ENCODE measurements at places on chromosomes 1 and 21. TPM values are rescaled to one million over a fixed set of nuclear protein-coding genes. Genes with fewer than 3 reads are reported as not detected.

The LENEP gene
- polyA plus RNA-seq, result 0.37 TPM

The ROR1 gene
- polyA plus RNA-seq, result 39.6 TPM

The AVPR1B gene
- 0.86 TPM for polyA plus RNA-seq

The MPZ gene
- 4.8 TPM for polyA plus RNA-seq

The CR1L gene
- polyA plus RNA-seq, result 0.86 TPM

The TTC34 gene
- polyA plus RNA-seq, result 0.69 TPM

The ANGEL2 gene
- 39.9 TPM for polyA plus RNA-seq

The KIF21B gene
- 2.6 TPM for polyA plus RNA-seq

- DNase-seq, result no peak
Measured at GRCh38 chr1:161801955-161802354, 35.8 kb downstream of the ATF6 start.

DNA sequence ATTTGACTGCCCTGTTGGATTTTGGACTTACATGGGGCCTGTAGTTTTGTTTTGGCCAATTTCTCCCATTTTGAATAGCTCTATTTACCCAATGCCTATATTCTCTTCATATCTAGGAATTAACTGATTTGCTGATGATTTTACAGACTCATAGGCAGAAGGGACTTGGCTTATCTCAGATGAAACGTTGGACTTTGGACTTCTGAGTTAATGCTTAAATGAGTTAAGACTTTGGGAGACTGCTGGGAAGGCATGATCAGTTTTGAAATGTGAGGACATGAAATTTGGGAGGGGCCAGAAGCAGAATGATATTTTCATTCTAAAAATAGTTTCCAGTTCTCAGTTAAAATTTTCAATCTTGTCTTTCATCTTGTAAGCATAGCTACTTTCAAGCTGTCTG lies 222.3 kb downstream of the COP1 start:
- no peak for DNase-seq

- DNase-seq, result no peak
Measured at GRCh38 chr1:200168926-200169325, 141.4 kb downstream of the NR5A2 start.

GRCh38 chr1:65691972-65692371 lies 100.7 kb upstream of the PDE4B start:
- no peak for DNase-seq

DNA sequence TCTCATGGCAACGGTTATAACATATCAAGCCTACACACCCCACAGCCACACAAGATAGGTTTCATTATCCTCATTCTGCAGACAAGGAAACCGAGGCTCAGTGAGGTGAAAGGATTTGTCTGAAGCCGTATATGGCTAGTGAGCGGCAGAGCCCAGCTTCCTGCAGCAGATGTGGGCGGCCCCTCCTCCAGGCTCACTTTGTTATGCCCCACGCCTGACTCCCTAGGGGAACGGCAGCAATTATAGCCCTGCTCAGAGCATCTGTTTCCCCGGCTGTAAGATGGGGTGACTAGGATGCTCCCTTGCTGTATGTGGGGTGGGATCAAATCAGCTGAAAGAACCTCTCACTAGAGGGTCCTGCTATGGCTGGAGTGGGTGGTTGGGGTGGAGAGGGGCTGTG lies 22.1 kb downstream of the GRHL3 start:
- no peak for DNase-seq

DNA sequence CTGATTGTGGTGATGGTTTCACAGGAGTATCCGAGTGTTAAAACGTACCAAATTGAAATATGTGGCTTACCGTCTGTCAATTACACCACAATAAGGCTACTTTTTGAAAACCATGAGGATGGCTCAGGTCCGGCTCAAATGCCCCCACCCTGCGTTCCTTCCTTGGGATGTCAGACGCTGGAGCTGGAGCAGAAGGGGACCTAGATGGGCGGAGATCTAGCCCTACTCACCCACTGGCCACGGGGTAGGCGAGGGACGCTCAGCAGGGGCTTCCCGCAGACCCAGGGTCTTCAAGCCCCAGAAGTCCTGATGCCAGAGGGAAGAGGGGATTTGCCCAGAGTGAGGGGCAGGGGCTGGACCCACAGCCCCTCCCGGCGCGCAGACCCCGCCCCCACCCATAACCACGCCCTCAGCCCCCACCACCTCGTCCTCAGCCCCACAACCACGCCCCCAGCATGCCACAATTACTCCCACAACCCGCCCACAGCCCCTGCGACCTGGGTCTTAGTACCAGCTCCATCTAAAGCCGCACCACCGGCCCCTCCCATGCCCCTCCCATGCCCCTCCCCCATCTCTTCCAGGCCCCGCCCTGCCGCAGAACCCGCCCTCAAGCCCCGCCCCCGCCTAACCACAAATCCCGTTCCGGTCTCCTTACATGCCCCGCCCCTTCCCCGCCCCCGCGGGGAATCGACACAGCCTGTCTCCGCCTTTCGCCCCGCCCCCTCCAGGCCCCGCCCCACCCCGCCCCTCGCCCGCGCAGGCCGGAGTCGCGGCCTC lies at the start of gene LRRC3:
Gene LRRC3, plus strand, starts transcription at position 764 of the 777 bp plus-strand sequence. CDS start 1,135 bp downstream, outside the sequence.
- peak; percentile 69 for DNase-seq

GRCh38 chr1:208272311-208272710 lies 28.1 kb upstream of the PLXNA2 start:
- DNase-seq, result no peak

- DNase-seq, result no peak
Measured at GRCh38 chr1:117237726-117238381, 27.1 kb upstream of the VTCN1 start.

DNA sequence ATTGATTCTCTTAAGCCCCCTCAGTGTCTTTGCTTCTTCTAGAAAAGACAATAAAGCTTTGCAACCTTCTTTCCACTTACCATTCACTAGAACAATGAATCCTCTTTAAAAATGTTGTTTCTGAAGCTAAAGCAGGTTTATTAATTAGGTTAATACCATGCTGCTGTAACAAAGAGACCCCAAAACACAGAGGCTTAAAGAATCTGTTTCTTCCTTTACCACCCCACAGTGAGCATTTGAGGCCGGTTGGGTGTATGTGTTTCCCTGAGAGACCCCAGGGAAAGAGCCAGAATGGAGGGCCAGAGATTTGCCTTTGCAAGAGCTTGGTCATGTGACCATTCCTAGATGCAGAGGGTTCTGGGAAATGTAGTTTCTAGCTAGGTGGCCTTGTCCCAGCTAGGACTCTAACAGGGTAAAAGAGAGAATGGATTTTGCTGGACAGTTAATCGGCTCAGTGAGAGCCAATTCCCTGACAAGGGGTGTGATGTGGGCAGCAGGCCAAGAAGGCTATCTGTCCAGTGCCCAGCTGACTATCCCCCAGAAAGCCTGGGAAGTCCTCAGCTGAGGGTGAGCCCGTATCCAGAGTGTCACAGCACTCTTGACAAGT lies 191.8 kb upstream of the TMEM51 start:
- DNase-seq, result no peak

DNA sequence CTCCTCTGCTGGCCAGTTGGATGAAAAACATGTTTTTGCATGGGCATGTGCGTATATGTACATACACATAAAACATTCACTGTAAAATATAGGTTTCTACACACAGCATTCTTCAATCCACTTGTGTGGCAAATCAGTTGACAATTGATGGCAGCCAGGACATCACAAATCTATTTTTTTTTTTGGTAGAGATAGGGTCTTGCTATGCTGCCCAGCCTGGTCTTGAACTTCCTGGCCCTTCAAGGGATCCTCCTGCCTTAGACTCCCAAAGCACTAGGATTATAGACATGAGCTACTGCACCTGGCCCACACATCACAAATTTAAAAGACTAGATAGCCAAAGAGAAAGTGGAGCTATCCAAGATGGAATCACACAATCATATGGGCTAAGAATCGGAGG lies 39.6 kb downstream of the ARHGEF11 start:
- DNase-seq, result no peak

DNA sequence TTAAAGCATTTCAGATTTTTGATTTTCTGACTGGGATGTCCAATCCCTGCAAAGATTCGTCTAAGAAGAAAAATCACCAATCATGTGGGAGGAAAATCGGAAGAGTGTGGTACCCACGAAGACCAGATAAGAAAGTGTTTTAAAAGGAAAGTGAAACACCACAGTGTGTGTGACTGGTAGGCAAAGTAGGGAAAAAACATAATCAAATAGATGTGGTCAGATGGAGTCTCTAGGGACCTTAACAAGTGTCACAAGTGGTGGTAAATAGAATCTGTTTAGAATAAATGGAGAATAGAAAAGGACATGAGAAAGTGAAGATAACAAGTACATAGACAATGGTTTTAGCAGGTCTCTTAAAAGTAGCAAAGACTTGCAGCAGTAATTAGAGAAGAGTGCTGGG lies 154.6 kb downstream of the SLC30A10 start:
- DNase-seq, result no peak

DNA sequence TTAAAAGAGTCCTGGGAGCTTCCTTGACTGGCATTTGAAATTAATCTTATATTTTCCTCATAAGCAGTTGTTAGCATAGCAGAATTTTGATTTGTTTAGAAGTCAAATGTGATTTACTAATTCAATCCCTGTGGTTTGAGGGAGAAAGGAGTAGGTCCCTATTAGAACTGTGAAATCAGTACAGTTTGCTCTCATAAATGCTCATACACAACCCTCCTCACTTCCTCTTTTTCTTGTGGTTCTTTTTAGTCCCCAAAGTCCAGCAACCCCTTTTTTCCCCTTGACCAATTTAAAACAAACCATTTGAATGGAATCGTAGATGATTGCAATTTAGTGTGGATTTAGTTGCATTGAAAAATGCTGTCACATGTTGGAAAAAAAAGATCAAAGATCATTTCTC lies 9.2 kb upstream of the IFI44 start:
- DNase-seq, result no peak

GRCh38 chr1:155968670-155969069 lies 9.7 kb downstream of the ARHGEF2 start:
- DNase-seq, result no peak

GRCh38 chr1:29820401-29820800 lies 584.1 kb downstream of the PTPRU start:
- DNase-seq, result no peak

- no peak for DNase-seq
Measured at GRCh38 chr21:37253991-37254390, 13.1 kb downstream of the VPS26C start.

DNA sequence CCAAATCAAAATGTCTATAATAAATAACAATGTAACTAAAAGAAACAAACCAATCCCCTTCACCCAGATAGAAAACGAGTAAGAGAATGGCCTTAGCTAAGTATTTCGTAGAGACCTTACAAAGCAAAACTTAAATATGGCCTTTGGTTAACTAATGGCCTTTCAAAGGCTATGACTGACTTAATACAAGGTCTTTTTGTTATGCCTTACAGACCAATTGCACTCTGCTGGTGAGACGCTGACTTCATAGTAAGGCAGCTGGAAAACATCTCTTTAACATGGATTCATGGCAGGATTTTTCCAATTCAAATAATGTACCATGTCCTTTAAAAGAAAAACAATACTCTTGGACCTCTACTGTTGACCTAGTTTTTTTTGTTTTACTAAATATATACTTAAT lies 15.8 kb upstream of the TBCE start:
- no peak for DNase-seq

DNA sequence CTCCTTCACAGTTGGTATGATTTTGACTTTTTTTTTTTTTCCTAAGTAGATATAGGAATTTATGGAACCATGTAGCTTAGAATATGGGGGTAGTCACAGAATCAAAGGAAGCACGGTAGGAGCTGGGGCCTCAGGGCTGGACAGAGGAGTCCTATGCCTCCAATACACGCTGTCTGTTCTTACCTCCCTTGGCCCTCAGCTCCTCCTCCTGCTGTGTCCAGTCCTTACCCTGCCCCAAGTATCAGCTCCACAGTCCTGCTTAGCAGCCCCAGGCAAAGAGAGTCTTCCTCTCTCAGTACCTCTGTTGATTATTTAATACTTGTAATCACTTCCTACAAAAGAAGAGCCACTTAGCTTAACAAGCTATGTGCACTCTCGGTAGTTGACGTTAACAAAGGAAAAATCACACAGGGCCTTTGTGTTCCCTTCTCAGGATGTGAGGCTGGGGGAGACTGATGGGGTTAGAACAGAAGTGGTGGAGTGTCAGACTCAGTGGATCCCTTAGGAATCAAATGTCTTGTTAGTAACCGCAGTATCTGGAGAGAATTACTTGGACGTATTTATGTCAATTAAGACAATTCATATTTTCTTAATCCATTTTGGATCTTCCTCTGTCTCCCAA lies 292.3 kb downstream of the HHAT start:
- DNase-seq, result no peak

GRCh38 chr1:6753320-6754140 lies 31.7 kb upstream of the CAMTA1 start:
- DNase-seq, result no peak

GRCh38 chr1:181133441-181133951 lies 45.0 kb downstream of the IER5 start:
- DNase-seq, result no peak

DNA sequence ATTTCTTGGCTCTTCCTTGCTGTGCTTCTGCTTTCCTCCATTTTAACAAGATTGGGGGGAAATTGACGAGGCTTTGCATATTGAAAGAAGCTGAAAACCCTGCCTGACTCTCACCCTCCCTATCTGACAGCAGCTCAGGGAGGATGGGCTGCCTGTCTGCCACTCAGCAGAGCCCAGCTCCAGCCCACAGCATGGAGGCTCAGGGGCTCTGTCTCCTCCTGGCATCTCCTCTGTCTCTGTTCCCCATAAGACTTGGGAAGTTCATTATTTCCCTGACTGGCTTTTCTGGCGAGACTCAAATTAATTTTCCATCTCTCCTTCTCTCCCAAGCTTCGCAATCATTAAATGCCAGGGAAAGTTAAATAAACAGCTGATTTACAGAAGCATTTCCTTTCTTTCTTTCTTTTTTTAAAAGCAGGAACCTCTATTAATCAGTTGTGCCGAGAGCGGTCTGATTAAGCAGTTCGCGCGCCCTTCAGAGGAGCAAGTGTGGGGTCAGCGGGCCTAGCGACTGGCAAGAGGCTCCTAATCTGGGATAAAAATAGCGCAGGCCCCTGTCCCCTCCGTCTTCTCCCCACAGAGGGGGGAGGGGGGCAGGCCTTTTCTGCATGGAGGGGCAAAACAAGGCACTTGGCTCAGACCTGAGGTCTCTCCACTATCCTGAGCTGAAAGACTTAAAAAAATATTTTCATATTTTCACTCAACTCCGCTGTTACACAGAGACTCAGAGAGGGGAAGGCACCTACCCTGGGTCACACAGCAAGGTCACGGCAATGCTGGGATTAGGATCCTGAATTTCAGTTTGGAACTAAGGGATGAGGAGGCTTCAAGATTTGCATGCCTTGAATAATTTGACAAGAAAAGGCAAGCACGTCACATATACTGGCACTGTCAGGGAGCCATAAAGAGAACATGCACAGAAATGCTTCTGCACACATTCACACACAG lies 170.4 kb downstream of the ACTL8 start:
- no peak for DNase-seq

DNA sequence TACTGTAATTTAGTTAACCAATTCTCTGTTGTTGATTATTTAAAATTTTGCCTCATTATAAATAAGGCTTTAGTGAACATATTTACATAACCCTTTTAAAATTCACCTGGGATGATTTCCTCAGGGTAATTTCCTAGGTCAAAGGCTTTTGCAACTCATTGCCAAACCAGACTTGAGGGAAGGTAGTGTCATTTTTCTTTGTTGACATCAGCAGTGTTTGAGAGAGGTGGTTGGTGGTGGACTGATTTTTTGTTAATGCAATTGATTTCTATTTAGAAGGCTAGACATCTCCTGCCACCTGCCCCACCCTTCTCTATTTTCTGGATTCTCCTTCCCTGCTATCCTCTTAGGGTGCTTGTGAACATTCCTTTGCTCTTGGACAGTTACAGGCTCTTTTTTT lies 116.8 kb downstream of the HHAT start:
- no peak for DNase-seq

Measured in right renal pelvis (tissue), 4 donors.